ENCODE measurements at places on chromosomes 3 and 15. TPM values are rescaled to one million over a fixed set of nuclear protein-coding genes. Genes with fewer than 3 reads are reported as not detected.

DNA sequence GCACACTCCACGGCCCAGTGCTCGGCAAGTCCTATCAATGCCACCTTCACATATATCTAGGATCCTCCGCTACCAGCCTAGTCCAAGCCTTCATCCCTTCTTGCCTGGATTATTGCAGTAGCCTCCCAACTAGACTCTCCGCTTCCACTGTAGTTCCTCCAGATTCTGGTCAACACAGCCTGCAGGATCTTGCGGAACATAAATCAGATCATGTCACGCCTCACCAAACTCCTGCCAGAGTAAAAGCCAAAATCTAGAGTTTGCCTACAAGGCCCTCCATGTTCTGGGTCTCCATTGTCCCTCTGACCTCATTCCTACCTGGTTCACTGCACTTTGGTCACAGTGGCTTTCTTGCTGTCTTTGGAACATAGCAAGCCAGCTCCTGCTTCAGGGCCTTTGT is 3.6 kb downstream of the BDH1 start:
- no peak for DNase-seq

- DNase-seq: no peak
Measured at GRCh38 chr3:182797876-182798275, 4.6 kb downstream of the ATP11B start.

GRCh38 chr3:115100806-115101205 is 46.3 kb downstream of the ZBTB20 start:
- DNase-seq: no peak

DNA sequence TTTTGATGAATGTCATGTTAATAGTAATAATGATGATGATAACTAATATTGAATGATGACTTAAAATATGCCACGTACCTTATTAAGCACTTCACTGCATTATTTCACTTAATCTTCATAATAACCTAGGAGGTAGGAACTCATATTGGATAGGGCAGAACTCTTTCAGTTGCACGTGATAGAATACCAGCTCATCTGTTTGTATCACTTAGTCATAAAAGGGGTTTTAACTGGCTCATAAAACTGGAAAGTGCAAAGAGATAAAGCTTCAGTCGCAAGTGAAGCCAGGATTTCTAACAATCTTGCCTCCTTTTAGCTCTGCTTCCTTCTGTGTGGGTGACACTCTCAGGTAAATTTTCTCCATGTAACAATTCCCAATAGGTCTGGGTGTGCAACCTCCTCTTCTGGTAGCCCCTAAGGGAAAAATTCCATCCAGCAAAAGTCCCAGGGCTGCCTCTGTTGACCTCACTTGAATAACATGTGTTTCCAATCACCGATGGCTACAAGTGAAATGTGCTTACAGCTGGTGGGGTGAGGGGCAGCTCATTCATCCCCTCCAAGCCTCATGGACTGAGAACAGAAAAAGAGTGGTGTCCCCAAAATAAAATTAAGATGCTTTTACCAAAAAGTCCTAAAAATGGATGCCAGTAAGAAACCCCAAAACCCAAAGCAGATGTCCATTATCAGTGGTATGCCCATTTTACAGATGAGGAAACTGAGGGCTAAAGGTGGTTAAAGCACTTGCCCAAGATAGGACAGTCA is 9.3 kb downstream of the GXYLT2 start:
- no peak for DNase-seq

DNA sequence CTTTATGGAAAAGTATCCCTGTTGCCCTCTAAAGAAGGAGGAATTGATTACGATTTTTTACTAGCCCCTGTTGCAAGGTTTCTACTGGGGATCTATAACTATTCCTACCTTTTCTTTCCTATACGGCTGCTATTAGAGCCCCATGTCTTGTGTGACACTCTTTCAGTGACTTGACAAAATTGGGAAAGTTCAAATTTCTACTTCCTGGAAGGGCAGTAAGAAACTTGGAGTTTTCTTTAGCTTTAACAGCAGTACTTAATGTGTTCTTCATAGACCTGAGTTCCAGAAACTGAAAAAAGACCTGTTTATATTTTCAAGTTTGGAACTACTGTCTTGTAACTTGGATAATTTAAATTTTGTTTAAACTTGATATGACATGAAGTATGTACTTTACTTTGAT is 54.7 kb downstream of the TRPC1 start:
- no peak for DNase-seq

DNA sequence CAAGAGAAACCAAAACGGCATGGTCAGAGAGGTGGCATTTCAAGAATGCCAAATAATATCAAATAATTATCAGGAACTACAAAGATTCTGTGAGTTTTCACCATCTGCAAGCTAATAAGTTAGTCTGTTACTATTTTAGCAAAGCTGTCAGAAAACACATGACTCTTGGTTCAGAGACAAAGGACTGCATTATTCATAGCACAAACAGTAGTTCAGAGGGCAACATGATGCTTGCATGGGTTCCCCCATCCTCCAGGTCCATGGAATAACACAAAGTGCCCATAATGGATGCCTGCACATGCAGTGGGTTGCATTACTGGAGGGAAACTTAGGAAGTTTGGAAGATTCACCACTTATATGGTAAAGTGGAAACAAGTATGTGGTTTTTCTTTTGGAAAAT is 228.8 kb upstream of the ALCAM start:
- DNase-seq: no peak

DNA sequence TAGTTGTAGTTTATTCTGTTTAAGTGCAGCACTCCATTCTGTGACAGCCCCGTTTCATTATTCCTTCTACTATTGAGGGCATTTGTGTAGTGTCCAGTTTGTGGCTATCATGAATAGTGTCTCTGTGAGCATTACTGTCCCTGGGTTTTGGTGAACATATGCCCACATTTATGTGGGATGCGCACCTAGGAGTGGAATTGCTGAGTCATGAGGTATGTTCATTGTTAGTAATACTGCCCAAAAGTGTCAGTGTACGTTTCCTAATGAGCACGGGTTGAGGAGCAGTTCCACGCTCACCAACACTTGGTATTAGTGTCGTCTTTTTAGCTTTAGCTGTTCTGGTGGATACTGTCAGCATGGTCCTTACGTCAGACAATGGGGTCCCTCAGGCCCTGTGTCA is 131.8 kb downstream of the SLCO3A1 start:
- DNase-seq: no peak

DNA sequence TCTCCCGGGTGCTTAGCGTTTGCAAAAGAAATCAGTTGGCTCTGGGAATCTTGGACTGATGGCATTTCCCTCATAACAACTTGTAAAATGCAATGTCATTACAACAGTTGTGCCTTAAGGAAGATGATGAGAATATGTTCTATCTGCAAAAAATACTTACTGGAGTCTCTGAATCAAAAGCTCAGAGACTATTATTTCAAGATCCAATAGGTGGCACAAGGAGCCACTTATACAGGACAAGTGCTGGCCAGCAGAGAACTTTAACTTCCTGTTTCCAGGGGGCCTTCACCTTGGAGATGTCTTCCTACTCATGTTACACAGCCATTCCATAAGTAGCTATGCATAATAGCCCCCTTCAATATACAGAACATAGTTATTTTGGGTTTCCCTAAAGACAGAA is 8.9 kb upstream of the RPS27L start:
- DNase-seq: no peak

GRCh38 chr3:45011756-45012508 is 14.2 kb upstream of the CLEC3B start:
- DNase-seq: peak; percentile 54

- peak; percentile 18 for DNase-seq
Measured at GRCh38 chr3:7504886-7505775, 644.2 kb downstream of the GRM7 start.

The HIGD2B gene
- not detected for total RNA-seq

Data from MG63 (cell line).